Liver (tissue), 10 donors: ENCODE measurements at places on chromosomes 6 and 20. TPM values are rescaled to one million over a fixed set of nuclear protein-coding genes. Genes with fewer than 3 reads are reported as not detected.

The ZNF311 gene
- total RNA-seq = 0.42 TPM

The PLAGL1 gene
- total RNA-seq = 6.3 TPM

The MLN gene
- not detected for total RNA-seq

The NUP153 gene
- 42.4 TPM for total RNA-seq

DNA sequence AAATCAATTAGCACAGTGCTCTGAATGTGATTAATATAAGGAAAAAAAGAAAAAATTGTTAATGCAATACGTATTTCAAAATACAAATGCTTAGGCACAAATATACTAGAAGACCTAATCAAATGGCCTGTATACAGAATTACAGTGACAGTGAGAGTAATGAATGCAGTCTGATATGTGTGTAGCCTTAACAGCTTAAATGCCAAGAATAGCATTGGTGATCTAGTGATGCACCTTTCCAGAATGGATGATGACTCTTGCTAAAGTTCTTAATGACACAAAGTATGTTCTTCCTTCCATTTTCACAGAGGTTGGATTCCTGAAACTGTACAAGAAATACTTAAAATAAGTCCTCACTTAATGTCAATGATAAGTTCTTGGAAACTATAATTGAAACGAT is 131.0 kb downstream of the CDKAL1 start:
- H3K27me3 ChIP-seq = no peaks in the 10 kb centered on the region
- H3K4me3 ChIP-seq = no peak overlapping the region
- no peak overlapping the region for H3K27ac ChIP-seq
- H3K36me3 ChIP-seq = no peaks in the 10 kb centered on the region
- no peaks in the 10 kb centered on the region for H3K4me1 ChIP-seq

DNA sequence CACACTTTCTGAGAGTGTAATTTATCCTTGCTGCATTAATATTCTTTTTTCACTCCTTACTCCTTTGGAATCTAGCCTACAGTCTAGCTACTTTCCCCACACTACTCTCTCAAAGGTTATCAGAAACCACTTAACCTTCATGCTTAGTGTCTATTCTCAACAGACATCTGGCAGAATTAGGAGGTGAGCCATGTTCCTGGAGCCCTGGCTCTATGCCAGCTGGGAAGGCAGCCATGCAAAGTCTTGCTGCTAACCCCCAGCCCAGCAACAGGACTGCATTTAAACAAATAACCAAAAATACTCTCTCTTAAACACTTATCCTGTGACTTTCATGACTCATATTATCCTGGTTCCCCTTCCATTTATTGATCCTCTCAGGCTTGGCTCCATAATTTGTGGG is 260.2 kb downstream of the BCKDHB start:
- no peaks in the 10 kb centered on the region for H3K4me1 ChIP-seq
- H3K36me3 ChIP-seq = no peaks in the 10 kb centered on the region
- H3K27me3 ChIP-seq = no peaks in the 10 kb centered on the region
- no peak for DNase-seq

DNA sequence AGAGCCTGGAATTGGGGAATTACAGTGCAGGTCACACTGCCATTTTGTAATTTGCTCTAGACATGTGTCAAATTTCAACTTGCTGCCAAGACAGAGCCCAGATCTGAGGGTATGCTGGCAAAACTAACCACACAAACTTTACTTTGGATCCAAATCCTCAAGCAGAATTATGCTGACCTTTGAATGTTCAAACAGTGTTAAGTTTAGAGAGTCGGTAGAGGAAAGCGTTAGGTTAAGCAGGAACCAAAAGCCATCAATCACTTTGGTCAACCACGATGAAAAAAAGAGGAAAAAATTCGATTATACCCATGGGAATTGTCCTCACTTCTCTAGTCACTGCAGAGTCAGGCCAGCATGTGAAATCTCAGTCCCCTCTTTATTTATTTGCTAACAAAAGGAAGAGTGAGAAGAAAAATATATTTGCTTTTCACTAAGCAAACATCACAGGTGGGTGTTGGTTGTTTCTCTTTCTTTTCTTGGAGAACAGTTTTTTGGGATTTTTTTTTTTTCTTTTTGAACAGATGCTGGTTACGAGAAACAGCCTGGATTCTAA is 105.1 kb upstream of the ADGRF1 start:
- no peaks in the 10 kb centered on the region for H3K27me3 ChIP-seq
- H3K4me3 ChIP-seq = no peak overlapping the region
- H3K27ac ChIP-seq = peak overlapping the region; percentile 16
- H3K4me1 ChIP-seq = peaks cover 2% of the 10 kb centered on the region
- no peaks in the 10 kb centered on the region for H3K36me3 ChIP-seq

- no peaks in the 10 kb centered on the region for H3K27me3 ChIP-seq
- H3K36me3 ChIP-seq = no peaks in the 10 kb centered on the region
- H3K4me1 ChIP-seq = peaks cover 2% of the 10 kb centered on the region
Observed at GRCh38 chr20:50628853-50629669, 62.3 kb downstream of the RIPOR3 start.

GRCh38 chr6:106849676-106850332 is 124.7 kb downstream of the CD24 start:
- no peaks in the 10 kb centered on the region for H3K27me3 ChIP-seq
- H3K4me1 ChIP-seq = no peaks in the 10 kb centered on the region
- H3K4me3 ChIP-seq = no peak overlapping the region
- no peaks in the 10 kb centered on the region for H3K36me3 ChIP-seq
- no peak overlapping the region for H3K27ac ChIP-seq
